ENCODE measurements at places on chromosomes 4 and X. TPM values are rescaled to one million over a fixed set of nuclear protein-coding genes. Genes with fewer than 3 reads are reported as not detected.

Gene GAGE12H
- total RNA-seq = not detected

Gene REPS2
- total RNA-seq = 0.86 TPM

Gene DLG3
- total RNA-seq = 58.5 TPM

Gene SNCA
- total RNA-seq = 8.4 TPM

Gene PTCHD1
- total RNA-seq = not detected

Gene PTPN13
- total RNA-seq = 14.8 TPM

Gene APBB2
- total RNA-seq = 80.7 TPM
